Mesenteric fat pad (tissue), 1 donor: ENCODE measurements at places on chromosomes 4 and X. TPM values are rescaled to one million over a fixed set of nuclear protein-coding genes. Genes with fewer than 3 reads are reported as not detected.

Gene STS
- total RNA-seq, result 30.8 TPM

Gene TBC1D19
- total RNA-seq, result 8.3 TPM

Gene EFHC2
- total RNA-seq, result 0.29 TPM

Gene MXRA5
- total RNA-seq, result 3.5 TPM

Gene CCDC158
- total RNA-seq, result 0.45 TPM

Gene RADX
- 0.42 TPM for total RNA-seq

DNA sequence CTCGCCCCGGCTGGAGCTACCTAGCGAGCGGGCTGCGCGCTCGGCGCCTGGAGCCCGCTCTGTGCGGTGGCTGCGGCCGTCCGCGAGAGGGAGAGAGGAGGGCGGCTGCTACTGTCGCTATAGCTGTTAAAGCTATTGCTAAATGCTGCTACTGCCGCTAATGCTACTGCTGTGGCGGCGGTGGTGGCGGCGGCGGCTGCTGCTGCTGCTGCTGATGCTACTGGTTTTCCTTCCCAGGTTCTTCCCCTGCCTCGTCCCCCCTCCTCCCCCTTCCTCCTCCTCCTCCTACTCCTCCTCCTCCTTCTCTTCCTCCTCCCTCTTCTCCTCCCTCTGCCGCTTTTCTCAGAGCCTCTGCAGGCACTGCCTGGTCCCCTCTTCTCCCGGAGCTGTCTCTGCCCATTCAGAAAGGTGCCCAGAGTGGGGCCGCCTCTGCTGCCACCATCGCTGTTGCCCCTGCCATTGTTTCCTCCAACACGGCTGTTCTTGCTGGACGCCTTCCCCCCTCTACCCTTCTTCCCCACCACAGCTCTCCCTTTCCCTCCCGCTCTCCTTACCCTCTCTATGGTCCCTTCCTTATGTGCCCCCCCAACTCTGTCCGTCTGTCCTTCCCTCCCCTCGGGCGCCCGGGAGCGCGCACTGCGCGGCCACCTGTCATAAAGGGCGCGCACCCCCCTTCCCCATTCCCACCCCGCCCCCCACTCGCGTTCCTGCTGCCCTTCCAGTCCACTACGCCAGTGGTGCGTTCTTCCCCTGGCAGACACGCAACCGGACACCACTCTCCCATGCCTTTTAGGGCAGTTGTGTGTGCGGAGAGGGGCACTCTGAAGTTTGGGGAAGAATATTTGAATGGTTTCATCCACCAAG is at the start of gene NEXMIF:
TSS of gene NEXMIF (minus strand) at position 228 of the 864 bp plus-strand sequence.
- DNase-seq, result no peak

GRCh38 chrX:38205039-38205438 is 15.6 kb downstream of the SRPX start:
- DNase-seq, result no peak

- DNase-seq, result no peak
Observed at GRCh38 chr4:14059006-14059405, 431.5 kb upstream of the BOD1L1 start.

- DNase-seq, result no peak
Observed at GRCh38 chr4:136637071-136637777, 895.1 kb downstream of the PCDH18 start.

DNA sequence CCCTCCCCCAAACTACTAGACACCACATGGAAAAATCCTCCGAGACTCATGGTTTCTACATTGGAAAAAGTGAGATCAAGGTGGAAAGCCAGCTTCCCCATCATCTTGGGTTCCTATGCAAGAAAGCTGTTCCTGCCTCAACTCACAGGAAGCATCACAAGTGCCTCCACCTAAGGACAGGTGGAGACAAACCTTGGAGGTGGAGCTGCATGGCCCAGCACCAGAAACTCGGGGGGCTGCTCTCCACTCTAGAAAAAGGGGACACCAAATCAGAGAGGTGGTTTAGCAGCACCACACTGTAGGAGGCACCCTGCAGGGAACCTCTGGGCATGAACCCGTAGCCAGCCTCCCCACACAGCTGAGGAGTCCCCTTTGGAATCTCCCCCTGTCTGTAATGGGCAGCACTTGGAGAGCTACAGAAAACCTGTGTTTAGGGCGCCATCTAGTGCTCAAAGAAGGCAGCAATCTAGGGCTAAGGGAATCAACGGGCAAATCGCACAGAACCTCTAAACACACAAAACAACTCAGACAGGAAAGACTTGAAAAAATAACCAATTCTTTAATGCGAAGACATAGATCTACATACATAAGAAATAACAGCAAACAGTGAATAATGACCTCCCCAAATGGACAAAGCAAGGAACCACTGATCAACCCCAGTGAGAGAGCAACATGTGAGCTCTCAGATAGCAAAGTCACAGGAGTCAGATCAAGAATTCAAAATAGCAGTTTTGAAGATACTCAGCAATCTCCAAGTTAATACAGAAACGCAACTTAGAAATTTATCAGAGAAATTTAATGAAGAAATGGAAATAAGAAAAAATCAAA is 37.0 kb upstream of the ZBTB33 start:
- DNase-seq, result no peak

DNA sequence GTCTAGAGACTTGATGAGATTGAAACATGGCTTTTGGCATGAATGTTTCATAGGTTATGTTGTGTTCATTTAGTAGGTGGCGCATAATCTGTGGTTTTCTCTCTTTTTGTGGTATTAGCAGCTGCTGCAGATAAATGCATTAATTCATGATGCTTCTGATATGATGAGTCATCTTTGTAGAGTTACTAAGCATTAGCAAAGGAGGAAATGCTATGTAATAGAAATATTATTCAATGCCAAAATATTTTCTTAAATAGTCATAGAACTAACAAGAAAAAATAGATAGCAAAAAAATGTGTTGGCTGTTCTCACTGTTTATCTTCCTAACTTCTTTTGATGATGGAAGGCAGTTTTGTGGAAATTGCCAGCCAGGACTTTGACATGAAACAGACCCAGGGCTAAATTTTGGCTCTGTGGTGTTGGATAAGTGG is 3.6 kb downstream of the ZXDB start:
- DNase-seq, result no peak

DNA sequence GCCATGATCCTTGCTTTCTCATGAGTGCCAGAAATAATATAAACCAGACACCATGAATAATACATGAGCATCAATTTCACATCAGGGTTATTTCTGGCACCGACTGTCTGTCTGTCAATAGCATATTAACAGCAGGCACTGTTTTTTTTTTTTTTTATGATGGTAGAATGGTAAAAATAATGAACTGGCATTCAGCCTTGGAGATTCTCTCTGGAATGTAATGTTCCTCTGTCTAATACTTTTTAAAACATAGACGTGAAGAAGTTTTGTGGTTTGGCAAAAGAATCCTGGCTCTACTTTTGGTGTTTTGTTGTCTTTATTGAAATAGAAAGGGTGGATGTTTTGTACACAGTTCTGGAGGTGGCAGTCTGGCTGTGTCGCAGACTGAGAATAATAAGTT is 874.6 kb upstream of the PRKX start:
- DNase-seq, result no peak

DNA sequence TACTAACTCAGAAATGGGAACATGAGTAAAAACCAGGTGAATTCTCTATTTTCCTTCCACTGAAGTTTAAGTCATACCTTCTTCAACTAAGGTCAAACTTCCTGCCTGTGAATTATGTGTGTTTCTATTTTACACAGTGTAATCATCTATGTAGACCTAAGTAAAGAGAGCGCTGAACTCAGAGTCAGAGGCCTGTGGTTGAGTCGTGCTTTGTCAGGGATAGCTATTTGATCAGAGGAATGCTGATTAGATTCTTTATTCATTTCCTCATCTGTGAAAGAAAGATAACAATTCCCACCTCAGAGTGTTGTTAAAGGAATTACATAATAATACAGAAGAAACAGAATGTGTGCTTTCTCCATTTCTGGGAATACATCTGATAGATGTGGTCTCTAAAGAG is 654.1 kb downstream of the STIM2 start:
- no peak for DNase-seq

DNA sequence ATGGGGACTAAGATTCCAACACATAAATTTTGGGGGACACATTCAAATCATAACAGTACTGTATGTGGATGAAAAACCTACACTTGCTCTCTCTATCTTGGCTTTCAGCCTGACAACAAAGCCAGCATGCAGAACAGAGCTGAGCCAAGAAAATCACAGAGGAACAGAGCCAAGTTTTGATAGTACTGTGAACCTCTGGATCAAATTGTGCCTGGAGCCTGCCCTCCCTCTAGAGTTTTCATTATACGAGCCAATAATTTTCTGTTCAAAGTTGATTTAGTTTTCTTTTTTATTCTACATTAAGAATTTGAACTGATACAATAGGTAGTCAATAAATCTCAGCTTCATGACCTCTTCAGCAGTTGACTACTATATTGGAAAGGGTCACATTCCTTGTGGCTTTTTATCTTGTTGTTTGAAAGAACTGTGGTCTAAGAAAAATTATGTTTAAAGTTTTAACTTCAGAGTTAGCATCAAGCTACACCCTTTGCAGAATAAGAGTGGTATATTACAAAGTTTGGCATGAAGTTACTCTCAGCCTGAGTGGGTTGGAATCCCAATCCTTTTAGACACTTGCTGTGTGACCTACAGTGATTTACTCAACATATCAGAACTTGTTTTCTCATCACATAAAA is 31.1 kb downstream of the GRID2 start:
- no peak for DNase-seq

GRCh38 chrX:129705377-129705925 is 33.3 kb upstream of the XPNPEP2 start:
- peak; percentile 59 for DNase-seq

GRCh38 chr4:168633496-168633895 is 136.6 kb downstream of the PALLD start:
- DNase-seq, result no peak

- peak; percentile 76 for DNase-seq
Observed at GRCh38 chrX:40542208-40542607, 38.6 kb upstream of the ATP6AP2 start.

GRCh38 chr4:185404031-185404430 is 7.4 kb downstream of the ANKRD37 start:
- no peak for DNase-seq

GRCh38 chrX:119228512-119229252 is 7.4 kb upstream of the PGRMC1 start:
- DNase-seq, result no peak

DNA sequence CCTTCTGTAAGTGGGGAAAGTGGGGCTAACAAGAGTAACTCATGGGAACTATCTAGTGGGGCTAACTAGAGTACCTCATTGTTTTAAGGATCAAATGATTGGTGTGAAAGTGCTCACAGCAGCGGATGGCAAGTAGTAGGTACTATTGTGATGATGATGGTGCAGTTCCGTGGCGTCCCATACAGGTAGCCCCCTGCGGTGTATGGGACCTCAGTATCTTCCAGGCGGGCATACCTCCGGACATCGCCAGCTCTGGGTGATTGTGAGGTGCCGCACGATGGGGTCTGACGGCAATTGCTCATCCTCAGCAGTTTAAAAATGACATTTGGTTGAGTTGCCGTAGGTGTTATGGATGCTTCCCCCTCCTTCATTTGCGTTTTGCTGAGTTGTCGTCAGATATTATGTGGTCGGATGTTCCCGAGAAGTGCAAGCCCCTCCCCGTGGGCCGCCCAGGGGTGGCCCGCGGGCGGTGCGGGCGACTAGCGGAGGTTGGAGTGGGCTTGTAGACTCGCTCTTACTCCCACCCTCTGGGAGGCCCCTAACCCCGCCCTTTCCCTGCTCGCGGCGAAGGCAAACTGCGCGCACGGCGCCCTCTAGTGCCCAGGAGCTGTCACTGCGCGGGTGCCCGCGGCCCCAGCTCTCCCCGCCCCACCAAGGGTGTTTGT is 18.3 kb upstream of the GPR101 start:
- DNase-seq, result no peak

DNA sequence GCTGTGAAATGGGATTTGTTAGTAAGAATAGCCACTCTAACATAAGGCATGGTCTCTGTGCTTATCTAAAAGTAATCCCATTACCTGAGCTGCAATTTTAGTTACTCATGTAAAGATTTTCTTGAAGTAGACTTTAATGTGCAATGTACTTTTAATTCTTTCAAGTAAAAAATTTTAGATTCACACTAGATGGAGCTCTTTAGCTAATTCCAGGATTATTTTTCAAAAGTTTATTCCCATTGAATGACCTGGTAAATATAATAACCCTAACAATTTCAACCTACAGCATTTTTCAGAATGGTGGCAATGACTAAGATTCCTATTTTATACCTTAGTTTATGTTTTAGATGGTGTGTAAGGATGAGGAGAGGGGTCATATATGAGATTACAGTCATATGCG is 18.1 kb downstream of the USP38 start:
- DNase-seq, result no peak

DNA sequence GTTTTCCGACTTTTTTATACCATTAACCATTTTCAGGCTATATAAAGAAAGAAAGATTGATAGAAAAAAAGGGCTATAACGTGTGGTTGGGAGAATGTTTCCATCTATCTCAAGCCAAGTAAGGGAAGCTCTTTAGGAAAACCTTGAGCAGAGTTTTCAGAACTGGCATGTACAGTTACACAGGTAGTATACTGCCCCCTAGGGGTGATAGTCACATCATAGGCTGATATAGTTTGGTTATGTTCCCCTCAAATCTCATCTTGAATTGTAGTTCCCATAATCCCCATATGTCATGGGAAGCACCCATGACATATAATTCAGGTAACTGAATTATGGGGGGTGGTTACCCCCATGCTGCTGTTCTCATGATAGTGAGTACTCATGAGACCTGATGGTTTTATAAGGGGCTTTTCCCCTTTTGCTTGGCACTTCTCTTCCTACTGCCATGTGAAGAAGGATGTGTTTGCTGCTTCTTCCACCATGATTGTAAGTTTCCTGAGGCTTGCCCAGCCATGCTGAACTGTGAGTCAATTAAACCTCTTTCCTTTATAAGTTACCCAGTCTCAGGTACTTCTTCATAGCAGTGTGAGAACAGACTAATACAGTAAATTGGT is 186.8 kb downstream of the TMA16 start:
- no peak for DNase-seq
